ENCODE measurements at places on chromosomes 4 and X.

DNA sequence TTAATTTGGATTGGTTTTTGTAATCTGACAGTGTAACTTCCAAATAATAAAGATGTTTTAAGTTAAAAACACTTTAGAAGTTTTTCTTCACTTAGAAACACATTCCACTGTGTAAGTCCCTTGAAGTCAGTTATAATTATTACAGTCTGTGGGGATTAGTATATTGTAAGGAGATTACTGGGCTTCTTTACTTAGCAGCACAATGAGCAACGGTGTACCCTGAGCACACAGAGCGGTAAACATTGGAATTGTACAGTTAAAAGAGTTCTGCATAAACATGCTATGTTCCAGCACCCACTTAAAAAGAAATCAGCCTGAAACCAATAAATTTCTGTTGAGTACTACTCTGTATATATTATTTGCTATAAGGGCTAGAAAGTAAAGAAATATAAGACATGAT, 44.3 kb downstream of the CCSER1 start:
- no peak for DNase-seq

DNA sequence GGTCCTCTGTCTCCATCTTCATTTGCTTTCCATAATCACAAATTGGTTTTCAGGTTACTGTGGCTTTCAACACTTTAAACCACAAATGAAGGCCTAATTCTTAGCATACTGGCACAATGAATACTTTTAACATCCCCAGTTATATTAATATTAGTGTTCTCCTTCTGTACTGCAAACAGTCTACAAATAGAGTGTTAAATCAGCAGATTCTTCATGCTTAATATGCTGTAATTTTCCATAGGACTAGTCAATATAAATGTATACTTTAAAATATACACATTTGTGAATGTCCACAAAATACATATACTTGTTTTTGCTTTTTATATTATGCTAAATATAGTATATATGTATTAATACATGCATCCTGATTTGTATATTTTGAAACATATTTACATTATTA, 72.6 kb downstream of the SH3RF1 start:
- no peak for DNase-seq

GRCh38 chrX:110402091-110402849, 43.6 kb downstream of the RTL9 start:
- DNase-seq: no peak

- no peak for DNase-seq
Observed at GRCh38 chr4:6017800-6018199, 431 bp downstream of the C4orf50 start.

- no peak for DNase-seq
Observed at GRCh38 chr4:27930976-27931375, 1070.3 kb downstream of the STIM2 start.

- DNase-seq: no peak
Observed at GRCh38 chr4:4912155-4912554, 52.7 kb downstream of the MSX1 start.

DNA sequence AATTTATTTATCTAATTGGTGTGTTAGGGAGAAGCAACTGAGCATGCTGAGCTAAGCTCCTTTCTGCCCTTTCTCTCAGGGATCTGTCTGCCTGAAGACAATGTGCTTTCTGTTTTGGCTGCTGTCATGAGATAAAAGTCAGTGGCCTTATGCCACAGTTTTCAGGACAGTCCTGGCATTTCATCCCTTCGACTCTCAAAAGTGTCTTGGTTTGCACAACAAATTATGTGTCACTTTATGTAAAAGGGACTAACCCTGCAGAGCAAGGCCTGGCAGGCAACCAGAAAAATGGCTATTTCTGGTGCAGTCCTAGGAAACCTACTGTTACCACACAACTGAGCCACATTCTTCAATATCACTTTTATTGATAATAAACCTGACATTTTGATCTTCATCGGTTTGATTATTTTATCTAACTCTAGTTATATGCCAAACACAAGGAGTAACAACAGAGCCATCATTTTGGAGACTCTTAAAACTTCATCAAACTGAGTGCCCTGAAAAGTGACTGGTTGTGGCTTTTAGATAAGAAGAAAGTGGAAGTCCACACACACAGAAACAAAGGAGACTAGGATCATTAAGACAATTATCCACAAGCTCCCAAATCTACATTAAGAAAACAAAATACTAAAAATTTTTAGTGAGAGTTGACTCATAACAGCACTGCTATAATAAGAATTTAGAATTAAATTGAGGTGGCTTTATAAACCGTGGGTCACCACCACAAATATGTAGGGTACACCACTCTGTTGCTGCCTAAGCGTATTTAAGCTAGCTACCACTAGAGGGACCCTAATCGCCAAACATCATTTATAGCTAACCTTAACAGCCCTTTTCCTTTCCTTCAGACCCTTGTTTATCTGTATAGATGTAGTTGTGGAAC, 95.9 kb upstream of the PTPN13 start:
- no peak for DNase-seq

GRCh38 chr4:85939595-85939994, 420.3 kb downstream of the MAPK10 start:
- no peak for DNase-seq

DNA sequence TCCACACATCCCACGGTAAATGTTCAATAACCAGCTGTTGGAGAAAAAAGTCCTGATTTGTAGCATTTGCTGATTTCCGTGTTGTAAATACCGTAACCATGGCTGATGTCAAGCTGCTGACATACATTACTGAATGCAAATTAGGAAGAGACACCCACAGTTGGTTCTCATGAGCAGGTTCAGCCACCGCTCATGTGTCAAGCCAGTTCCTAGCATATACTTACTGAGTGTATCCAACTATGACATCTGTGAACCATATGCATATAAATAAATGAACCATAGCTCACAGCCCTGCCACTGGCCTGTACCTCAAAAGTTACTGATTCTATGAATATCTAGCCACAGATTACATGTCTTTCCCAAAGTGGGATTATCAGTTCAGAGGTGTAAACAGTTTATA, 29.5 kb downstream of the FHDC1 start:
- DNase-seq: no peak

DNA sequence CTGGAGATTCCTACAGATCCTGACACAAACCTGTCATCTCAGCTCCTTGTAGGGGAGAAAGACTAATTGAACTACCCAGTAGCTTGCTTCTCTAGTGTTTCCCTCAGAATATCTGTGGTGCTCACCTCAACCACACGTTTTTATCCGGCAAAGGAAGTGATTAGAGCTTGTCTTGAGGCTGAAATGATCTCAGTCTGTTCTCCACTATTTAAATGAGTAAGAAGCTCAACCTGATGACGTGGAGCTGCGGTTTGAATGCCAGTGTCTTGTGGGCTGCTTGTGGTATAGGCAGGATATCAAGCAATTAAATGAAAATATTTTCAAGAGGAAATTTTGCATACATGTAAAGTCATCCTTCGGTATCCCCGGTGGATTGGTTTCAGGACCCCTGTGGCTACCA, 270.2 kb downstream of the TLL1 start:
- no peak for DNase-seq

DNA sequence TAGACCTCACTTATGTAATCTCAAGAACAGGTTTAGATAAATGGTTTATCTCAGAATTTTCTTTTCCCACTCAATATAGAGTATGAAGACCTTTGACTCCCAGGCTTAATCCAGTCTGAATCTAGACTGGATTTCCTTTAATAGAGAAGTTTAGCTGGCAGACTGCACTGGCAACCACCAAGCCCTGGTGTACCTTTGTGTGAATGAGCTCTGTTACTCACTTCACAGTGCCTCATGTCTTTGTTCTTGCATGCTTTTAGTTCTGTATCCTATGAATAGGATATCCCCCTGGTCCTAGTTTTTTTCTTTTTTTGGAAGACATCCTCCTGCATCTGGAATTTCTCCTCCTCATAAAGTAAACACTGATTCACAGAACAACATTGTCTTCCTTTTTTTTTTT, 53.2 kb upstream of the MCUB start:
- DNase-seq: no peak

- DNase-seq: no peak
Observed at GRCh38 chr4:102219129-102219528, 126.2 kb downstream of the SLC39A8 start.

DNA sequence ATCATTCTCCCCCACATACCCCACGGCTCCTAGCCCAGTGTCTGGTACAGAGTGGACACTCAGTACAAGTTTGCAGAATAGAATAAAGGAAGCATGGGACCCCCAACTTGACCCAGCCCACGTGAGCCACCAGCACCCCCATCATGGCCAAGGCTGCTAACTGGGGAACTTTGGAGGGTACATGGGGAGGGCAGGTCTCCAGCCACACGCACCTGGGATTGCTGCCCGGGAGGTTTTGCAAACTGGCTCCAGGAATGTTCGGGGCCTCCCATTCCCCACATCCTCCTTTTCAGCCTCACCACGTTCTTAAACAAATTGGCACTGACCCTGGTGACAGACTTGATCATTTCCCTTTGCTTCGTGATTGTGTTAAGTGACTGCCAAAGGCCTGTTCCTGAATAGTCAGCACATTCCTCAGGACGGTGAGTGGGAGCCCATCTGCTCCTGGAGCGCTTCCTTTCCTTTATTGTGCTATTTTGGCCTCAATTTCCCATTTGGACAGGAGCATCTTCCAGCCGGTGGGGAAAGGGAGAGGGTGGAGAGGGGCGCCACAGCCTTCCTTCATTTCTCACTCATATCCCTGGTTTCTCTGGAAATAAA, 18.7 kb upstream of the XPNPEP2 start:
- no peak for DNase-seq

DNA sequence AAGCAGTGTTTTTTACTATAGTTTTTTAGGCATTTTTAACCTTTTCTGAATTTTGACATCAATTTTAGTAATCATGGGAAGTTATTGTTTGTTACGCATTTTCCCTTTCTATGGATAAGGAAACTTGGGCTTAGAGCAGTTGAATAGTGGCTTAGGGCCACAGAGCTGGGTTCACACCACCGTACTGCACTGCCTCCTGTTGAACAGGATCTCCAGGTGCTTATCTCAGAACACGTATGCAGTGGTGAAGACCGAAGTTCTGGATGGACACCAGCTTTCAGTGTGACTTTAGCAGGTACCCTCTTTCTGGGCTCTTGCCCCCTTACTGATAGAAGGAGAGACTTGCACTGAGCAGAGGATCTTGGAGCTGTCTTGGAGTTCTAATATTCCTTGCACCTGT, 137.6 kb downstream of the PTTG2 start:
- DNase-seq: no peak
